Omental fat pad (tissue), 4 donors: ENCODE measurements at places on chromosomes 3 and 15. TPM values are rescaled to one million over a fixed set of nuclear protein-coding genes. Genes with fewer than 3 reads are reported as not detected.

GRCh38 chr3:15384510-15385237, 42.7 kb downstream of the METTL6 start:
- DNase-seq = no peak

DNA sequence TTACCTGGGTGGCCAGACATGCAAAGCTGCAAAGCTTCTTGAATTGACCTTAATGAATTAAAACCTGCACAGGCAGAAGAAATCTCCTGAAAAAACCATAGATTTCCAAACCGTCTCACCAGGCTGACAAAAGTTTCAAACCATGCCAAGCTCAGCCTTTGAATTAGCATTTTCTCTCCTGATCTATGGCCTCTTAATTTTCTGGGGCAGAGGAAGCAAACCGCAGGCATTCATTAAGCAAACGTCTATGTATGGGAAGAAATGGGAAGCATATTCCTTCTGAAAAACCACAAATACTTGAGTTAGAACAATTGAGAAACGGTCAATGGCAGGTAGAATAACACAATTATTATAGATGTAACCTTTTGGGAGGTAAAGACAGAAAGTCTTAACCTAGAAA, 500.2 kb upstream of the NR2F2 start:
- DNase-seq = no peak

Gene MED12L
- 0.16 TPM for total RNA-seq

Gene PIGZ
- total RNA-seq = 8.2 TPM

- no peak for DNase-seq
Observed at GRCh38 chr3:123521179-123521969, 63.5 kb downstream of the HACD2 start.

DNA sequence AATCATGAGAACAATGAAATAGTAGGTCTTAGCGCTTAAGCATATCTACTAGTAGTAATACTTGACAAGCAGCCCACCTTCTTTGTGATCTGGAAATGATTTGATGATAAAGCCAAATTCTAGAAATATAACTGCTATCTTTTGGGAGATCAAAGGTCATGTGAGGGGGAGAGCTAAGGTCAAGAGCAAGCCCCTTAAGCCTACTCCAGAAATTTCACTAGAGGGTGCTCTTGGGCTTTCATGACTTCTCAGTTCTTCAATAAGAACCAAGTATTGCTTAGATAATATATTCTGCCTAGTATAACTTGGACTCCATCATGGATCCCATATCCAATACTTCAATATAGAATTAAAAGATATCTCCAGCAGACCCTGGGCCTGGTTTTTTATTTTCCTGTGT, 319.6 kb downstream of the ZBTB20 start:
- DNase-seq = no peak

DNA sequence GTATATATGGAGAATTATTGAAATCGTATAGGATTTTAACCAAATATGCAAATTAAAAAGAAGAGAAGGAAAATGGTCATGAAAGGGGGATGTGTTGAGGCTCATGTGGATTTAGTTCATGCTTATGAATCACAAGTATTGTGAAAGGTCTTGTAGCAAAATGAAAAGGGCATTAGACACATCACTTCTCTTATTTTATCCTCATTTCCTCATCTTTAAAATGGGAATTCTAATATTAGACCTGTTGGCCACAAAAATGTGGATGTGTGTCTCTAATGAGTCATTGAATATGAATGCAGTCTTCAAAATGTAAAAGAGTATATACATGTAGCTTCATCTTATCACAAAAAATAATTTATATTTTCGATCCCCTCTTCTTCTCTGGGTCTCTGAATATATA, 14.9 kb upstream of the ALCAM start:
- no peak for DNase-seq

DNA sequence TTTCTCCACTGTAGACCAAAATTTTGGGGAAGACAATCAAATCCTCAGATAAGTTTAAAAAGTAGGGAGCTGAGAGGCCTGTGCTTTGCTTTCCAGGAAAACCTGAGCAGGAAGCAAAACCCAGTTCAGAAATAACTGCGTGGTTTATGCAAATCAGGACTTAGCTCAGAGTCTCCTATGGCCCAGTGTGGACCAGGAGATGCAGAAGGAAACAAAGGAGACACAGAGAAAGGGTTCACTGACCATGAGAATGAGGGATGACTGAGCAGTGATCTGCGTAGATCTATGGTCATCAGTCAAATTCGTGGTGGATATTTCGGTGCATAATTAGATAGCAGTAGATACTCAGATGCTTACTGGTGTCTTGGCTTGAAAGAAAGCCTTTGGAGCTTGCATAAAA, 196.6 kb downstream of the TPRG1 start:
- DNase-seq = no peak

DNA sequence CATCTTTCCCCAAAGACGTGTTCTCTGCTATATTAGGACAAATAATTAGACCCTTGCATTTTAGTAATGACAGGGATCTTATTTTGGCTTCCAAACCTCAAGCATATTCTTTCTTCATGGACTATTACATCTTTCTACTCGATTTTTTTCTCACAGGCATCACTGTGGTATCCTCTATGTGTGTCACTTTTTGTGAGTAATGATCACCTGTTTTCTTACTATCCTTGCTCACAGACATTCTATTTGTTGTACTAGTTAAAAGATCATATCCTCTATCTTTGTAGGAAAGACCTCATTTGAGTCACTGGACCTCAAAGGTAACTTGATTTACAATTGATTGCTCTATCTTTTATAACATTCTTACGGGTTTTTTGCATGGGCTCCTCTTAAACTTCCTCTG, 6.8 kb downstream of the C3orf80 start:
- no peak for DNase-seq

Gene FETUB
- not detected for total RNA-seq

- DNase-seq = no peak
Observed at GRCh38 chr3:56962206-56962605, 98.3 kb upstream of the SPATA12 start.

- DNase-seq = no peak
Observed at GRCh38 chr15:31438601-31439265, 112.1 kb downstream of the KLF13 start.

Gene SLC22A13
- total RNA-seq = 0.95 TPM

GRCh38 chr3:71421475-71421819, 162.1 kb downstream of the FOXP1 start:
- DNase-seq = no peak

Gene PTPN23
- total RNA-seq = 43.7 TPM

DNA sequence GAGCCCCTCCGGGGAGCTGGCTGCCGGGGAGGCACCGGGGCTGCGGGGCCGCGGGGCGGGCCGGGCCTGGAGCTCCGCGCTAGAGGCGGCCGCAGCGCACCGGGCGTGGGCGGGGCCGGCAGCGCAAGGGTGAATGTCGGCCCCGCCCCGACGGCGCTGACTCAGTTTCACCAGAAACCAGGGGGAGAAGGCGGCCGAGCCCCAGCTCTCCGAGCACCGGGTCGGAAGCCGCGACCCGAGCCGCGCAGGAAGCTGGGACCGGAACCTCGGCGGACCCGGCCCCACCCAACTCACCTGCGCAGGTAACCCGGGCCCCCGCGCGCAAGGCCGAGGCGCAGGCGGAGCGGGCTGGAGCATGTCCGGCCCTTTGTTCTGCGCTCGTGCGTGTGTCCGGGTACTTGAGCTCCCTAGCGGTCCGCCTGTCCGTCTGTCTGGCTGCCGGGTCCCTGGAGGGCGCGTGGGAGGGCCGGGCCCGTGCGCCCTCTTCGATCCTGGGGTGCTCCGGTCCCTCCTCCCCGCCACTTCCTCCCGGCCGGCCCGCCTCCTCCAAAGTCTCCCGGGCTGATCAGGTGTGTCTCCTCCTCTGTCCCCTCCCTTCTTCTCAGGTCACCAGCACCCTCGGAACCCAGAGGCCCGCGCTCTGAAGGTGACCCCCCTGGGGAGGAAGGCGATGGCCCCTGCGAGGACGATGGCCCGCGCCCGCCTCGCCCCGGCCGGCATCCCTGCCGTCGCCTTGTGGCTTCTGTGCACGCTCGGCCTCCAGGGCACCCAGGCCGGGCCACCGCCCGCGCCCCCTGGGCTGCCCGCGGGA, at the start of gene SPINT1:
Gene SPINT1 (plus strand): TSS at position 164 of the 811 bp plus-strand sequence. CDS start 507 bp downstream, at position 671.
- DNase-seq = no peak

GRCh38 chr3:107934808-107935207, 156.0 kb downstream of the CD47 start:
- no peak for DNase-seq

DNA sequence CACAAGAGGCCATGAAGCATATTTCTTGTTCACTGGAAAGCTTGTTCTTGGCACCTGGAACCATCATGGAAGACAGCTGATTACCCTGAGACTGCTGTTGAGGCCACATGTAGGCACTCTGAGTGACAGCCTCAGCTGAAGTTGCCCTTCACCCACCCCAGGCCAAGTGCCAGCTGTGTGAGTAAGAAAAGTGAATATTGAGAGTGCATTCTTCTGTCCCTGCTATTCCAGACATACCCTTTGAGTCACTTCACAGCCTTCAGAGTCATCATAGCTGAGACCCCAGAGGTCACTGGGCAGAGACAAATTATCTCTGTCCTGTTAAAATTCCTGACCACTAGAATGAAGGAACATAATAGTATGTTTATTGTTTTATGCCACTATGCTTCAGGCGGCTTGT, 79.6 kb downstream of the NFKBIZ start:
- no peak for DNase-seq

DNA sequence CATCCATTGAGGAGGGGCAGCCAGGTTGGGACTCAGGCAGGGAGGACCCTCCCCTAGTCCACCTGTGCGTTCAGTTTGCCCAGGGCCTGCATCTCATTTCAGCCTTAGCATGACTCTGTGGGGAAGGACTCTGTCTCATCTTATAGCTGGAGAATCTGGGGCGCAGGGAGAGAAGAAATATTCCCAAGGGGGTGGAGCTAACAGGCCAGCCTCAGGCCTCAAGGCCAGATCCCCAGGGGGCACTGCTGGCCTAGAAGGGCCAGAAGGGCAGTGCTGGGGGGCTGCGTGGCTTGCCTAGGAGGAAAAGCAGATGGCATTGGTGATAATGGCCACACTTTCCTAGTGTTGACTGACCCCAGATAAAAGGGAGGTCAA, 10.9 kb downstream of the AMOTL2 start:
- DNase-seq = no peak

Gene MEGF11
- total RNA-seq = not detected

DNA sequence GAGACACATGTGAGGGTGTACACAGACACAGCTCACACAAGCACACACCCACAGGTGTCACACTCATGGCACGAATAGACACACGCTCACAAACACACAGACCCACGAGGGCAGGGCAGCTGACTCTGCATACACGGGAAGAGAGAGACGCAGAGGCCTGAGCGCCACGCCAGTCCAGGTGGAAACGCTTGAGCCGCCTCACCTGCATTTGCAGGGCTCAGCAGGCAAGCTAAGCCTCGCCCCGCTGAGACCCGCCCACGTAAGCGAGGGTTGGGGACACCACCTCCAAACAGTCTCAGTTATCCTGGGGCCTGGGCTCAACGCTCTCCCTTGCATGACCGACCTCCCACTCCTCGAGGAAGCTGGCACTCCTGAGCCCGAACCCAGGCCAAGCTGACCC, 73.2 kb downstream of the TLE3 start:
- no peak for DNase-seq

- DNase-seq = no peak
Observed at GRCh38 chr3:122178711-122179110, 4.8 kb upstream of the CASR start.

Gene DYNLT2B
- 4.6 TPM for total RNA-seq

Gene CMTM7
- 34.7 TPM for total RNA-seq

DNA sequence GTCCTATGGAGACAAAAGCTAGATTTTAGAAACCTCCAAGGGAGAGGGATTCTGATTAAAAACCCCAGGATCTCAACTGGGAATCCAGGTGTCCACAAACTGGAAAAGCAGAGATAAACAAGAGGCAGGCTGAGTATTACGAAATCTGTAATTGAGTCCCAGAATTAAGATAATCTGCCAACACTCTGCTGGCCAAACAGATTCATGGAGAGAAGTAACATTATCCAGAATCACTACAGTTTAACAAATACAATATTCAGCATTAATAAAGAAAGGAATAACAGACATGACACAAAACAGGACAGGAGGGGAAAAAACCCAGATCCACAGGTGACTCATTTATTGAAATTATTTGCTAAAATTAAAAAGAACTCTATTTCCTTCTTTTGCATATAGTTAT, 227.2 kb upstream of the NANOGP8 start:
- no peak for DNase-seq

- no peak for DNase-seq
Observed at GRCh38 chr15:66570327-66570726, 4.5 kb upstream of the LCTL start.

DNA sequence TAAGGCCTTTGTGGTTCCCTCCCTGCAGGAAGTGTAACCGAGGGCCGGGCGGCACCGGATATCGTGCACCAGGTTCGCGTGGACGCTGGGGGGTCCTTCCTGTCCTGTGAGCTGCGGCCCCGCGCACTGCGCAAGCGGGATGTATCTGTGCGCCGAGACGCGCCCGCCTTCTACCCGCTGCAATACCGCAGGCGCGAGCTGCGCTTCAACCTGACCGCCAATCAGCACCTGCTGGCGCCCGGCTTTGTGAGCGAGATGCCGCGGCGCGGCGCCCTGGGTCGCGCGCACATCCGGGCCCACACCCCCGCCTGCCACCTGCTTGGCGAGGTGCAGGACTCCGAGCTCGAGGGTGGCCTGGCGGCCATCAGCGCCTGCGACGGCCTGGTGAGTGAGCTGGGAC, 35.9 kb downstream of the SAXO2 start:
- DNase-seq = no peak

Gene SPATA12
- total RNA-seq = not detected

DNA sequence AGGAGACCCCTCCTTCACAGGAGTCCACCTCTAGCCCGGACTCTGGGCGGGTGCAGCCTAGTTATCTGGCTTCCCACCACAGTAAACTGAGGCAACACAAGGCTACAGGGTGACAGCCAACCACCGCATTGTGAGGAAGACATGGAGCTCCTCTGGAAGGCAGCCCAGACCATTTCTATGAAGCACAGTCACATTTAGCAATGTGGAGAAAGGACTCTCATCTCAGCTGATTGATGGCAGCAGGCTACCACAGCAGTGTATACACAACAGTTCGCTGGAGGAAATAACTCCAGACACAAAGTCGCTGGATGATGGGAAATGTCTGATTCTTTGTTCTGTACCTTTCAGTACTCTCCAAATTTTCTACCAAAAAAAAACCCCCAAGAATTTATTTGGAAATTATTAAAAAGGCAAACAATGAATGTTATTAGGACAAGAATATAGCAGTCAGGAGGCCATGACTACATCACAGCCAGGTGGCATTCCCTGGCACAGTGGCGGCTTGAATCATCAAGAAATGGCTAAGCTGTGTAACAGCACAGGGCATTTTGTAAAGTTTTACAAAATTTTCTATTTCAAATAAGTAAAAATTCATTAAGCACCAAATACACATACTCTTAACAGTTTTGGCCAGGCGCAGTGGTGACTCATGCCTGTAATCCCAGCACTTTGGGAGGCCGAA, 40.1 kb downstream of the FAN1 start:
- no peak for DNase-seq

Gene CYP1A2
- total RNA-seq = 0.37 TPM
